ENCODE measurements at places on chromosomes 2 and 18.
A peak's percentile ranks its signal among the peaks of the same experiment; 100 is the strongest.

DNA sequence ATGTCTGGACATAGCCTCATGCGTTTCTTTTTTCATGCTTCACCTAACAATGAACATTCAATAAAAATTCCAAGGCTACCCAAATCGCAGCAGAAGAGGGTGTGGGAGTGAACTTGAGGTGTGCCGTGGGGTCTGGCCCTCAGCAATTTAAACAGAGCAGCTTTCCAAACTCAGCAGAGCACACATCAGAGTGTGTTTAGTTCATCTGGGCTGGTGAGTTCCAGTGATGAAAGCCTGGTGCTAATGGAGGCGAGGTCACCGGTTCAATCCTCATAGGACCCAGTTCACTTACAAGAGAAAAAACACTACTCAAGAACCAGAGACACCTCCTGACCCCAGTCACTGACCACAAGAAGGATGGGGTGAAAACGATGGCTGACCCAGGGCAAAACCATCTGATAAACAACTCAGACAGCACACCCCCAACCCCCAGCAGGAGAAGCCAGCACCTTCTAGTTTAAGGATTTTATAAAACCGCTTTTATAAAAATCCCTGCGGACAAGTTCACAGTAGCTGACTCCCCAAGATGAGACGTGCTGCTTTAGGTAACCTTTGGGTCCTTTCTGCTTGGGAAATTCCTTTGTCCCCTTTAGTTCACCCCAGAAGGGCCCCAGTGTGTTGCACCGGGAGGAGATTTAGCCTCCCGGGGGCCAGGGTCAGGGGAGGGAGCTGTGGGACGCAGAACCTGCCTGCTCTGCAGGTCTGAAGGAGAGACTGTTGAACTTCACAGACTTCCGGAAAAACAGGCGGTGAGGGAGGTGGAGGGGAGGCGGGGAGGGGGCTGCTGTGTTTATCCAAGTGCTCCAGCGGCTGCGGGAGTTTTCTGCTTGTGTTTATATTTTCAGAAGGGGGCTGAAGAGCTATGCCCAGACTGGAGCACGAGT is 152.7 kb upstream of the SOX11 start:
- DNase-seq: no peak

GRCh38 chr2:215460682-215461382 is 25.0 kb upstream of the FN1 start:
- DNase-seq: peak; percentile 35

- peak; percentile 66 for DNase-seq
Measured at GRCh38 chr2:104919127-104919526, 65.2 kb downstream of the POU3F3 start.

DNA sequence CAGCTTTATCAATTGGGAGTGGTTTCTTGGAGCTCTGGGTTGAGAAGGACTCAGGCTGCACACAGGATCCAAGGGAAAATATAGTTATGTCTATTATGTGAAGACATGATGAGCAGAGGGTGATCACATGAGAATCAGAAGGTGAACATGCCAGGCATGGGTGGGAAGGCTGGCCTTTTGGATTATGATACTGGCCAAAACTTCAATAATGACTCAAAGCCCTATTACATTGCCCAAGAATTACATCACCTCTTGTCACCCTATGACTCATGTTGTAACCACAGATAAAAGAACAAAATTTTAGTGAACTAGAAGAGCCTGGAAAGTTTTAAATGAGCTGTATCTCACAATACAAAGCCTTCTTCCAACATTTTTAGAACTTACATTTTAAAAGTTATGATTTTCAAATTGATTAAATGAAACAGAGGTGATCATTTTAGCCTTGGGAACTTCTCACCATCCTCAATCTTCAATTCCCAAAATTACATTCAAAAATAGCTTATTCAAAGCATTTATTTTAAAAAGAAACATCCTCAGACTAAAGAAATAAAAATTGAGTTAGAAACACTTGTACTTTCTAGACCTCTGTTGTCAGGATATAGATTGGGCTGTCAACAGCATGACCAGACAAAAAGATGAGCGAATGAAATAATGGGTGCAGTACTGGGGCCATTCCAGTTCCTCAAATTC is 428.3 kb downstream of the MBD2 start:
- peak; percentile 91 for DNase-seq

DNA sequence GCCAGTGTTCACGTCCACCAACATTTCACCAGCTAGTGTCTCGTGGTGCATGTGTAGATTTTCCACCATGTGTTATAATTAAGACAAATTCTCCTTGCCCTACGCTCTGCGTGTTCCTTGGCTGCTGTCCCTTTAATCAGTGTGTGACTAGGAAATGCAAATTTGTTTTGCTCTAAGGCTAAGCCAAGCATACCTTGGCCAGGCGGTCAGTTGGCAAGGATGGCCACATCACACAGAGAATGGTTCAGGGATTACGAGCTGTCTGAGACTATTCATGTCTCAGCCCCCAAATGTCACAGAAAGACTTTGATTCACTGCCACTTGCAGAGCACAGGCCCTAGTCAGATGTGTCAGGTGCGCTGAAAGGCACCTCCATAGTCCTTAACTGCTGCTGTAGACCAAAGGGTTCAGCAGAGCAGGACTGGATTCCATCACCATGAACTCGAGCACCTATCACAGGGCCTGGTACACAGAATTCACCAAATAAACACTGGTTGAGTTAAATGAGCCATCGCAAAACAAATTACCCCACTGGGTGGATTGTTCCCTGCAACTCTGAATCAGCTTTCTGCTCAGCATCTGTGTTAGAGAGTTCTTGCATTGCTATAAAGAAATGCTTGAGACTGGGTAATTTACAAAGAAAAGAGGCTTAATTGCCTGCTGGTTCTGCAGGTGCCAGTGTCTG is 128.4 kb downstream of the CABLES1 start:
- no peak for DNase-seq

DNA sequence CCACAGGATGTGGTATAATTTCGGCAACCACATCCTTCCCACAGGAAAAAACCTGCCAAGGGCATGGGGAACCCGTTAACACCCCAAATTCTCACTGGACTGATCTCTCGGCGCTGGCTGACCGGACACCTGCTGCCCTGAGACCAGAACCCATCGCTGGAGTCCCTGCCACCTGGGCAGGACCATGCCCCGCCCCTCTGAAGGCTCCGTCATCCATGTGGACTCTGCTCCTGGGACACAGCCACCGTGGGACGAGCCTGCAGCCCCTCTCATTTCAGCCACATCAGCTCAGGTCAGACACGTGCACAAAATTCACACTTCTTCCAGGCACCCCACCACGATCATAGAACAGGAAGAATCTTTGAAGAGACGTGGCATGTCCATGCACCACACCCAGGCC is 108.2 kb downstream of the ZNF516 start:
- no peak for DNase-seq

DNA sequence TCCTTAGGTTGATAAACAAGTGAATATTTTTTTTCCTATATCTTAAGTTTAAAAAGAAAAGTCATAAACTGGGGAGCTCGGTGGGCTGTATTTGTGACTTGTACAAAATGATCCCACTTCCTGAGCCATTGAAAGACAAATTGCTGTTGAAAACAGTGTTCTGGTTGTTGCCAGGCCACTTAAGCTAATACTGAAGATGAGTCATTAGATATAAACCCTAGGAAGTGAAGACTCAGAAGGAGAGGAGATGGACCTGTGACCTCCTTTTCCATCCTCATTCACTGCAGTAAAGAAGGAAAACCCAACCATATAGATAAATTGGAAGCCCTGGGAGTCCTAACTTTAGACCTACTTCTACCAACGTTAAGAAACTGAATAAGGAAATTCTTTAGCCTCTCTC is 46.2 kb upstream of the SERPINE2 start:
- DNase-seq: peak; percentile 54

GRCh38 chr2:21043744-21044532 is at the start of gene APOB:
Gene APOB (minus strand): TSS chr2:21044073. CDS start chr2:21043945, 128 bp downstream.
- DNase-seq: no peak

- DNase-seq: peak; percentile 34
Measured at GRCh38 chr18:48529796-48530195, 9.0 kb upstream of the CTIF start.

- peak; percentile 82 for DNase-seq
Measured at GRCh38 chr2:28338046-28338817, 54.4 kb upstream of the FOSL2 start.

DNA sequence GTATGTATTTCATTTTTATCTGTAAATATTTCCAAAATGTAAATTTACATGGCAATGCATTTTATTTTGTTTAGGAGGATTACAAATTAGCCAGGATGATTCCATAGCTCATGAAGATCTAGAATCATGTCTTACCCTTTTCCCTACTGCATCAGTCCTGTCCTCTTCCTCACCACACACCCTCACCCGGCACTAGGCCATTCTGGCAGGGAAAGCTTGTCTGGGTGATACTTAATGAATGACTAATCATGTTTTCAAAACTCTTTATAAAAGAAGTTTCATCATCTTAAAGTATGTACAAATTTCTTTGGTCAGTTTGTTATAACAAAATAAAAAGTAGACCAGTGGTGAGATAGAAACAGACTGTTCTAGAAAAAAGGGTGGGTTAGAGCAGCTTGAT is 283.3 kb upstream of the VWC2L start:
- peak; percentile 91 for DNase-seq

- DNase-seq: peak; percentile 91
Measured at GRCh38 chr2:12702168-12703121, 14.3 kb upstream of the TRIB2 start.

DNA sequence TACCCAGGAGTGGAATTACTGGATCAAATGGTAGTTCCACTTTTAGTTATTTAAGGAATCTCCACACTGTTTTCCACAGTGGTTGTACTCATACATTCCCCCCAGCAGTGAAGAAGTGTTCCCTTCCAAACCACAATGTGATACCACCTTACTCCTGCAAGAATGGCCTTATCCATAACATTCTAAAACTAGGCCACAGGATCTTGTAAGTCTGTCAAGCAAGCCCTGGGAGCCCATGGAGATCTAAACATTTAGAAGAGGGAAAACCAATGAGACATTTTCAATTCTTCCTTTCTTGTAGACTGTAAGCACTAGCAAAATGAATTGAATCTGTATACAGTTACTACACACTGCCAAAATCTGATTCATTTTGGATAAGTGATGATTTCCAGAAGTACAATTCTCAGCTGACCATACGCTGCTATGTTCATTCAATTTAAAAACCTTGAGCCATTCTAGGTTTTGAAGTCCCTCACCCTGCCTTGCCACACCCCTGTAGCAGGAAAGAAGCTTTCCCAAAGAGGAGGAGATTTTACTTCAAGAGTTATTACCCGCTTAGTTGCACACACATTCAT is 149.1 kb downstream of the SLC8A1 start:
- no peak for DNase-seq

DNA sequence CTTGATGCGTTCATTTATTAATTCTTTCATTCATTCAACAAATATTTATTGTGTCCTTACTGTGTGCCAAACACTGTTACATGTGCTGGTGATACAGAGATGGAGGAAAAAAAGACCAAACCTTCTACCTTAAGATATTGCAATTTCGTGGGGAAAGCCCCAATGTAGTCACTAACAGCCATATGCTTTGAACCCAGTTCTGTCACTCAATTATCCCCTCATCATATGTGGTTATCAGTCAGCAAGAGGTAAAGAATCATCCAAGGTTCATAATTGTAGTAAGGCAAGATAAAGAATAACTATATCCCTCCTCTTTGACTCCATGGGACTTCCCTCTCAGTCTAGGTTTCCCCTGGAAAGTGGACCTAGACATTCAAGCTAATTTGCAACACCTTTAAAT is 1185.6 kb upstream of the CELF4 start:
- DNase-seq: no peak

GRCh38 chr2:30639836-30640235 is 167.4 kb downstream of the CAPN13 start:
- no peak for DNase-seq

DNA sequence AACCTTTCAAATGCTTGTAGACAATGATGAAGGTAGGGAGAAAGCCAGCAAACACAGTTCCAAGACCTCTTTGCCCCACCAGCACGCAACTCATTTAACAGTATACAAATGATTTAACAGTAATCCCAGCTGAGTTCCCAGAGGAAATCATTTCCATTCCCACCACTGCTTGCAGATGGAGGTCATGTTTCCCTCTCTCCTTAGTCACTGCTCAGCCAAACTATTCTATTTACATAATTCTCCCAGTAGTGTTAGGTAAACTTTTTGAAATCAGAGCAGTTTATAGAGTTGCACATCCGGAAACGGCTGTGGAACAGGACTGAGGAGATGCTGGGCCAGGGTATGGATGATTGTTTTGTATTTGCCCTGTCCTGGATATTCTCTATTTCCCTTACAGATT is 328.5 kb downstream of the FIGN start:
- DNase-seq: no peak

DNA sequence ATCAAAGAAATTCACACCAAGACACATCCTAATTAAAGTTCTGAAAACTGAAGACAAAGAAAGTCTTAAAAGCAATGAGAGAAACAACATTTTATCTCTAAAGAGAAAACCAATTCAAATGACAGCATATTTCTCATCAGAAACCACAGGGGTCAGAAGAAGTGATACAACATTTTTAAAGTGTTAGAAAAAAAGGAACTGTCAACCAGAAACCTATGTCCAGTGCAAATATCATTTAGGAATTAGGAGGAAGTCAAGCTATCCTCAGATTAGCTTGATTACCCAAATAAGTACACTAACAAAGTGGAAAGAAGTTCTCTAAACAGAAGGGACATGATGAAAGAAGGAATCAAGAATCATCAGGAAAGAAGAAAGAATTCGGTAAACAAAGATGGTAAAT is 59.5 kb upstream of the BCL2L11 start:
- no peak for DNase-seq

GRCh38 chr2:71943238-71944182 is 204.2 kb downstream of the CYP26B1 start:
- no peak for DNase-seq

DNA sequence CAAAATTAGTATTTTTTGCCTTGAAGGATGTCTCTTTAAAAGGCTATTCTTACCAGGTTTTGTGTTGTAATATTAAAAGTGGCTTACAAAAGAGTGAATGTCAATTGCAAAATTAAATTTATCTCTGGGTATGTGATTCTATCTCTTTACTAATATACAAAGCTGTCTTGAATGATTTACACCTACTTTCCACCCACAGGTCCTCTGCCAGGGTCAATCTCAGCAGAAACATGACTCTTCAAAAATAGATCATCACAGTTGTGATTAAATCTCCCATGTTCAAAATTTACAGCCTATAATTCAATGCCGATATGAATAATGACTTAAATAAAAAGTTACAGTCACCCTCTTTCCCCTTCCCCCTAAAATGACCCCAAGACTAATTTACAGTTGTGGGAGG is 78.8 kb downstream of the SLC8A1 start:
- no peak for DNase-seq

- no peak for DNase-seq
Measured at GRCh38 chr18:48417985-48418384, 8.8 kb upstream of the ZBTB7C start.

GRCh38 chr2:189249171-189249570 is 69.6 kb upstream of the COL5A2 start:
- DNase-seq: peak; percentile 26

- no peak for DNase-seq
Measured at GRCh38 chr2:241010531-241011295, 12.3 kb downstream of the SNED1 start.

- DNase-seq: no peak
Measured at GRCh38 chr2:221426929-221427328, 145.2 kb downstream of the EPHA4 start.

- peak; percentile 77 for DNase-seq
Measured at GRCh38 chr2:9753665-9754531, 89.4 kb upstream of the TAF1B start.

- DNase-seq: no peak
Measured at GRCh38 chr2:45172760-45173392, 163.6 kb upstream of the SIX2 start.
